ENCODE measurements at places on chromosomes 2 and 18. TPM values are rescaled to one million over a fixed set of nuclear protein-coding genes. Genes with fewer than 3 reads are reported as not detected.

DNA sequence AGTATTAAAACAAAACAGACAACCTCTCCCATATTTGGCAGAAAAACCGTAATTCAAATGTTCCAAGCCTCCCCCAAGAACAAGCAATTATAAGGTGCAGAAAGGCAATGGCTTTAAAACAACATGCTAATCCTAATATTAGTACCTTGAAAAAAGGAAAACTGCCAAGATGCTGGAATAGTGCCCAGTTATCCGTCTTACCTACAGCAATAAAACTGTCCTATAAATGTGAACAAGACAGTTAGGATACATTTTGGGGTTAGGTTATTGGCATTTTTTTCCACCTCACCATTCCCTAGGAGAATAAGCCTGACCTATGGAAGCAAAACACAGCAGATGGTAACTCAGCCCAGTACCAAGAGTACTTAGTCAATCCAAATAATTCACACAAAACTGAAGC is 83.2 kb downstream of the TCF4 start:
- peaks cover 86% of the 10 kb centered on the region for H3K4me1 ChIP-seq
- no peak overlapping the region for H3K4me3 ChIP-seq
- no peaks in the 10 kb centered on the region for H3K36me3 ChIP-seq
- no peaks in the 10 kb centered on the region for H3K27me3 ChIP-seq

- H3K4me3 ChIP-seq = no peak overlapping the region
- DNase-seq = no peak
- peaks cover 12% of the 10 kb centered on the region for H3K36me3 ChIP-seq
- H3K27me3 ChIP-seq = no peaks in the 10 kb centered on the region
- H3K4me1 ChIP-seq = no peaks in the 10 kb centered on the region
These were observed 18.3 kb downstream of the FHL2 start for GRCh38 chr2:105380432-105381100.

DNA sequence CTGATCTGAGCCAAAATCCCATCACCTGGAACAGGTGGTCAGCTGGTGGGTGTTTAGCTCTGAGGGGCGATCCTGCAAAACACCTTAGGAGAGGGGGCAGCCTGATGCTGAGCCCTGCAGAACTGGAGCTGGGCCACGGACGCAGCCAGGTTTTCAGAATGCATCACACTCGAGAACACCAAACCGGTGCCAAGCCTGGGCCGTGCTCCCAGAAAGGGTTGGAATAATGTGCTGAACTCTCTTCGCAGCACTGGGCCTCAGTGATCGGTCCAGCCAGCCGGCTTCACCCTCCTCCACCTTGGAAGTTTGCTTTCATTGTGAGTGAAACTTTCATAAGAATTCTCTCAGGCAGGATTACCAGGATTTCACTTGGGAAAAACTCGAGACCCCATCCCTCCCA is 56.5 kb upstream of the TTC39C start:
- H3K4me3 ChIP-seq = no peak overlapping the region
- H3K4me1 ChIP-seq = peaks cover 14% of the 10 kb centered on the region
- H3K27me3 ChIP-seq = no peaks in the 10 kb centered on the region
- H3K36me3 ChIP-seq = no peaks in the 10 kb centered on the region
- DNase-seq = no peak

DNA sequence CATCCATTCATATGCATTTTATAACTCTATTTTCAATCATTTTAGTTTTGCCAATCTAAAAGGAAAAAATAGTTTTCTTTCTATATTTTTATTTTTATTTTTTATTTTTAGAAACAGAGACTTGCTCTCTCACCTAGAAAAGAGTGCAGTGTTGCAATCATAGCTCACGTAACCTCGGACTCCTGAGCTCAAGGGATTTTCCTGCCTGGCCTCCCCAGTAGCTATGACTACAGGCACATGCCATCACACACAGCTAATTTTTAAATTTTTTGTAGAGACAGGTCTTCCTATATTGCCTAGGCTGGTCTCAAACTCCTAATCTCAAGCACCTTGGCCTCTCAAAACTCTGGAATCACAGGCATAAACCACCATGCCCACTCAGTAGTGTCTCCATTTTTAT is 125.5 kb upstream of the XIRP2 start:
- DNase-seq = no peak
- H3K4me3 ChIP-seq = no peak overlapping the region
- peaks cover 33% of the 10 kb centered on the region for H3K4me1 ChIP-seq

- H3K4me1 ChIP-seq = 0 out of 2 replicates have a peak, but pooled peaks cover 4% of the 10 kb centered on the region
- peaks cover 59% of the 10 kb centered on the region for H3K36me3 ChIP-seq
- DNase-seq = no peak
- no peak overlapping the region for H3K4me3 ChIP-seq
- H3K27ac ChIP-seq = no peak overlapping the region
These were observed 79.6 kb downstream of the PXDN start for GRCh38 chr2:1664698-1665097.

- no peaks in the 10 kb centered on the region for H3K36me3 ChIP-seq
- no peak overlapping the region for H3K4me3 ChIP-seq
- H3K4me1 ChIP-seq = no peaks in the 10 kb centered on the region
- DNase-seq = no peak
These were observed 143.2 kb upstream of the SERTAD2 start for GRCh38 chr2:64796926-64797325.

- no peak overlapping the region for H3K4me3 ChIP-seq
- no peaks in the 10 kb centered on the region for H3K27me3 ChIP-seq
- H3K27ac ChIP-seq = no peak overlapping the region
- H3K36me3 ChIP-seq = no peaks in the 10 kb centered on the region
- DNase-seq = no peak
These were observed 48.4 kb downstream of the NEMP2 start for GRCh38 chr2:190486037-190486623.

DNA sequence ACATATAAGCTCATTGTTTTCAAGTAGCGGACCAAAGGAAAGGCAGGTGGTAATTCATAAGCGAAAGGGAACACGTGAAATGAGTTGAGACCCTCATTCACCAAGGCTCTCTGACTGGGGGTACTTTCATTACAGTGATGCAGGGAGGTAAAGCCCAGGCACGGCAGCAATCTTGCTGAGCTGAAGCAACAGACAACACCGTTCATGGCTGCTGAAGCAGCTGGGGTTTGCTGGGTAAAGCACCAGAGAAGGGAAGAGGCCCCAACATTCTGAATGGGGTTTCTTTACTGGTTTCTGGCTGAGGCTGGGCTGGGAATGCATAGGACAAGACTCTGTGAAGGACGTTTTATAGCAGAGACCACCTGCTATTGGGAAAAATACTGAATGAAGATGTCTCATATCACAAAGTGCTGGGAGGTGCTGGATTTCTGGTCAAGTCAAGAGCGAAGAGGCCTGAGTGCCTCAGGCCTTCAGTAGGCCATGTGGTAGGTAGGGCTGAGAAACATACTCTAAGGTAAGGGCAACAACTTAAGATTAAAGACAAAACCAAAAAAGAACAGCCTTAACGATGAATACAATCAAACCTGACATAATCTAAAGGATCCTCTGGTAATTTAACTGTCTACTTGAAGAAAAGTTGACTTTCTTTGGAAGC is 324.7 kb upstream of the PIK3C3 start:
- peak overlapping the region; percentile 12 for H3K27ac ChIP-seq
- peak overlapping the region; percentile 97 for H3K4me3 ChIP-seq
- peaks cover 6% of the 10 kb centered on the region for H3K36me3 ChIP-seq

- no peaks in the 10 kb centered on the region for H3K4me1 ChIP-seq
- no peaks in the 10 kb centered on the region for H3K36me3 ChIP-seq
- no peak overlapping the region for H3K4me3 ChIP-seq
- no peak overlapping the region for H3K27ac ChIP-seq
- H3K27me3 ChIP-seq = no peaks in the 10 kb centered on the region
These were observed 81.9 kb upstream of the VWC2L start for GRCh38 chr2:214328941-214329340.

The PRSS56 gene
- not detected for total RNA-seq

The CCDC102B gene
- total RNA-seq = 3.1 TPM

The LRATD1 gene
- total RNA-seq = 2.3 TPM

All from WTC11 (cell line).